ENCODE measurements at places on chromosomes 1 and 21.

DNA sequence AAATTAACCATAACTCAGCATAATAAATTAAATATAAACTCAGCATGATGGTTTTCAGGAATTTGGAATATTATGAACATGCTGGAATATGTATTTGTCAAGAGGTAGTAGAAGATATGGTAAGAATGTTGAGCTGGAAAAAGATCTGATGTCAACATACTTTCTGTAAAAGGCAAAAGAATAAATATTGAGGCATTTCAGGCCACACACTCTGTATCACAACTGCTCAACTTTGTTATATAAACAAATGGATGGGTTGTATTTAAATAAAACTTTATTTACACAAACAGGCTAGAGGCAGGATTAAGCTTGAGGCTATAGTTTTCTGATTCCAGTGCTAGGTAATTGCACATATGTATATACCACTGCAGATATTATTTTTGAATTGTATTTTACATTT is 1409.4 kb downstream of the MRPL39 start:
- no peak for DNase-seq

- no peak for DNase-seq
Measured at GRCh38 chr1:19338323-19338762, 26.2 kb downstream of the SLC66A1 start.

- no peak for DNase-seq
Measured at GRCh38 chr1:248372394-248372793, 3.2 kb upstream of the OR2T6 start.

DNA sequence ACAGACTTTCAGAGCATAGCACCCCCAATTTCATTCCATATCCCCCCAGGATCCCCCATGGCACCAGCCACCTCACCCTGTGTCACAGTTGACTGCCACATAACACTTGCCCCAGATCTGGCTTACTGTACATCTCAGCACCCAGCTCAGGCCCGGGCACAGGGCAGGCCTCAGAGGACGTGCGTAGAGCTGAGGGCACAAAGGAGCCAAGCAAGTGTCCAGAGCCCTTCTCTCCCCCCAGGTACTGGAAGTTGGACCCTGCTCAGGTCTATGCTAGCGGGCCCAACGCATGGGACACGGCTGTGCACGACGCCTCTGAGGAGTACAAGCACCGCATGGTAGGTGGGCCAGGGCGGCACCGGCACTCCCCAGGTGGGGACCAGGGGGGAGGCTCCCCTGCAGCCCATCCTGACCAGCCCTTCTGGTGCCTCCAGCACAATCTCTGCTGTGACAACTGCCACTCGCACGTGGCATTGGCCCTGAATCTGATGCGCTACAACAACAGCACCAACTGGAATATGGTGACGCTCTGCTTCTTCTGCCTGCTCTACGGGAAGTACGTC is 8.0 kb upstream of the SYTL1 start:
- DNase-seq, result no peak

DNA sequence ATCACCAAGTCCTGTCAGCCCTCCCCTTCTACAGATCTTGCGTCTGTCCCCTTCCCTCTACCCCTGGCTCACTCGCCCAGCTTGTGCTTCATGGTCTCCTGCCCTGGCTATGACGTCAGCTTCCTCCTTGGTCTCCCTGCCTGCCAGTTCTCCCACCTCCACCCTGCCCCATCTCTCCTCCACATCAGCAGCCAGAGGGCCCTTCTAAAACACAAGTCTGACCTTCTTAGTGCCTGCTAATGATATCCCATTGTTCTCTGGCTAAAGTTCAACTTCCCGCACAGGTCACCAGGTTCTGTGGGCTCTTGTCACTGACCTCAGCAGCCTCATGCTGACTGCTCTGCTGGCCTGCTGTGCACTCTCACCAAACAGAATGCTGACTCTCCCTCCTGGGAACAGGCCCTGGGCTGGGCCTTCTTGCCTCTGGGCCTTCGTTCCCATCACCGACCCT is 24.7 kb upstream of the MYCL start:
- DNase-seq, result peak; percentile 68

- no peak for DNase-seq
Measured at GRCh38 chr1:63329621-63330330, 7.4 kb downstream of the FOXD3 start.
